ENCODE measurements at places on chromosomes 6 and 20. TPM values are rescaled to one million over a fixed set of nuclear protein-coding genes. Genes with fewer than 3 reads are reported as not detected.

DNA sequence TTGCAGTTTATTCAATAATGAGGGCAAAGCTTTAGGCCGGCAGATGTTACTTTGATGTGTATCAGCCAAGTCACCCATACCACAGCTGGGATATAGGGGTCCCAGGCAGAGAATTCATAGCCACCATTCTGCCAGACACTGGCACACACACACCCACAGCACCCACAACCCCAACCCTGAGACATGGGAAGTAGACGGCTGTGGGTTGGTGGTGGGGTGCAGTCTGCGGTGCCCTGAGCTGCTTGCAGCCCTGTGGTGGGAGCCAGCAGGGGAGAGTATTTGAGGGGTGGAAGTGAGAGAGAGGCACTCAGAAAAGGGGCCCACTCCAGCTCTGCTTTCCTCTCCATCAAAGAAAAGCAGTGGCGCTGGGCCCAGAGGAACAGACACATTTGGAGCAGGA is 125.3 kb downstream of the FOXO3 start:
- peaks cover 4% of the 10 kb centered on the region for H3K27me3 ChIP-seq
- no peak overlapping the region for H3K27ac ChIP-seq
- DNase-seq = no peak
- H3K36me3 ChIP-seq = peaks cover 23% of the 10 kb centered on the region
- no peak overlapping the region for H3K4me3 ChIP-seq
- peaks cover 85% of the 10 kb centered on the region for H3K4me1 ChIP-seq

GRCh38 chr6:73418081-73418741 is 23.6 kb downstream of the DDX43 start:
- no peak overlapping the region for H3K4me3 ChIP-seq
- DNase-seq = no peak
- H3K27me3 ChIP-seq = no peaks in the 10 kb centered on the region
- peaks cover 9% of the 10 kb centered on the region for H3K4me1 ChIP-seq
- peaks cover 8% of the 10 kb centered on the region for H3K36me3 ChIP-seq
- peak overlapping the region; percentile 19 for H3K27ac ChIP-seq

GRCh38 chr20:1364106-1364505 is 28.7 kb downstream of the FKBP1A start:
- no peak overlapping the region for H3K27ac ChIP-seq
- H3K4me3 ChIP-seq = no peak overlapping the region
- peaks cover 54% of the 10 kb centered on the region for H3K36me3 ChIP-seq
- peaks cover 22% of the 10 kb centered on the region for H3K4me1 ChIP-seq

DNA sequence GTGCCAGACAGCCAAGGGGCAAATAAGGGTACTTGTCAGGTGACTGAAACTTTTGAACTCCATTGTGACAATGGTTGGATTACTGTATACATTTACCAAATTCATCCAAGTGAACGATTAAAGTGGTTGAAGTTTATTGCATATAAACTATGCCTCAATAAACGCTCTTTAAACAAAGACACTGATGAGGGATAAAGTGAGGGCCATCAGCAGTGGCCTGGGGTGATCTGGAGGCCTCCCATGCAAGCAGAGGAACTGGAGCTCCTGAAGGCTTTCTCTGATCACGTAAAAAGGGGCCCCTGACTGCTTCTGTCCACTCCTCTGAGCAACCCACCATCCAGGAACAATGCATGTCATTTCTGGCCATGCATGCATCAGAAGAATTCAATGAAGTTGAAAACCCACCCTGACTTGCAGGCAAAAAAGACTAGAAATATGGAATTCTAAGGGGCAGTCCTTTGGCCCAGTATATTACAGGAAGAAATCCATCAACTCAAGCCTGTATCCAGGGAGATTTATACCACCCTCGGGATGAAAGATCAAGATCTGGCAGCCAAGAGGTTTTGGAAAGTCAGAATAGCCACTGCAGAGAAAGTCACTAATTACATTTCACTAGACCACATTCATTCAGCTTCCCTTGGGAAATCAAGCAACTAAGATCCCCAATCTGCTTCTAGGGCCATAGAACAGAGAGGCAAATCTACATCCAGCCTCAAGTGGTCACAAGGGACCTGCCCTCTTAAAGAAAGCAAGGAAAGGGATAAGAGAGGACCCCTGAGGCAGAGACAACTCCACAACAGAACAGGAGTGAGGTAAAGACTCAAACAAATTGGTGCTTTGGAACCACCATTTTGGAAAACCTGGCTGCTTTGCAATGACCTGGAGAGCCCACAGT is 31.7 kb upstream of the RAB22A start:
- H3K27ac ChIP-seq = no peak overlapping the region
- DNase-seq = no peak

PCK1 gene
- not detected for total RNA-seq

C6orf15 gene
- not detected for total RNA-seq

NHSL1 gene
- total RNA-seq = 7.5 TPM
